BE2C (cell line): ENCODE measurements at places on chromosomes 3 and 15.

DNA sequence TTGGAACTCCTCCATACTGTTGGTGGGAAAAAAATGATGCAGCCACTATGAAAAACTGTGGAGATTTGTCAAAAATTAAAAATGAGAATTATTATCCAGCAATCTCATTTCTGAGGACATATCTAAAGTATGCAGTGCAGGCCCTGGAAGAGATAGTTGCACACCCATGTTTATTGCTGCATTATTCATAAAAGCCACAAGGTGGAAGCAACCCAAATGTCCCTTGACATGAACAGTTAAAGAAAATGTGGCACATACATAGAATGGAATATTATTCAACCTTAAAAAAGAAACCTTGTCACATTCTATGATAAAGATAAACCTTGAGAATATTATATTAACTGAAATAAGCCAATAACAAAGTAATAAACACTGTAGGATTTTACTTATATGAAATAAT lies 80.9 kb upstream of the ARHGEF26 start:
- no peak for DNase-seq

DNA sequence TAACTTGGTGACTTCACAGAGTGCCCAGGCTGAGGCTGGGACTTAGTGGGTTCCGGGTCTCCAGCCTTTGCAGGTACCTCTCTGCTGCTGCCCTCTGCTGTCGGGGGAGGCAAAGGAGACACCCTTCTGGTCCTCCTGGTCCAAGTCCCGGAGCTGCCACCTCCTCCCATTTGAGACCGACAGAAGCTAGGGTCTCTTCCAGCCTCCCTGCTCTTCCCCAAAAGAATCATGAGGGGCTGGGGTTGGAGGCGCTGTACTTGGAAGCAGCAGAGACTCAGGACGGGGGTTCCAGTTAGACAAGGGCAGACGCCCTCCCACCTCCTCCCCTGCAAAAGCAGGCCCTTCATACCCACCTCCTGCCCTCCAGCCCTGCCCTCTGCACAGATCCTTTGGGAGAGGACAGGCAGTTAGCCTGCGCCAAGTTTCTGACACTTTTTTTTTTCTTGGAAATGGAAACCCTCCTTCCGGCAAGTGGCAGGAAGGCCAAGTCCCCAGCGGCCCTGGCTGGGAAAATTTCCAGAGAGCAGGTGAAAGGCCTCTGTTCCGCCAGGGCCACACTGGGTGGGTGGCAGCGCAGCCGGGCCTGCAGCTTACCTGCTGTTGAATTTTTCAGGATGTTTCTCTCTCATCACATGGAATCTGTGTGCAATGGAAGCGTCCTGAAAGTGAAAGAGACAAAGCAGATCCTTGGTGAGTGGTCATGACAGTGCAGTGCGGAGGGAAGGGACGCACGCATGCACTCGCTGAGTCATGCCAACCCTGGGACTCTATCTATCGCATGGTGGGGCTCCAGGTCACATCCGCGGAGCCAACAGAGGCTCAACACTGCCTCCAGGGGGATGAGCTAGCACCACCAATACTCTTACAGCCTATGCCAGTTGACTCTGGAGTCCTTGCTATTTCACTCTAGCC lies 119.9 kb downstream of the DGKG start:
- DNase-seq, result peak; percentile 92

- no peak for DNase-seq
Observed at GRCh38 chr3:34247401-34247800, 449.0 kb downstream of the PDCD6IP start.

GRCh38 chr15:67783303-67783702 lies 42.0 kb upstream of the SKOR1 start:
- DNase-seq, result no peak

GRCh38 chr15:26394801-26395200 lies 378.1 kb downstream of the GABRB3 start:
- DNase-seq, result no peak

GRCh38 chr3:21357241-21357640 lies 393.8 kb downstream of the ZNF385D start:
- no peak for DNase-seq

DNA sequence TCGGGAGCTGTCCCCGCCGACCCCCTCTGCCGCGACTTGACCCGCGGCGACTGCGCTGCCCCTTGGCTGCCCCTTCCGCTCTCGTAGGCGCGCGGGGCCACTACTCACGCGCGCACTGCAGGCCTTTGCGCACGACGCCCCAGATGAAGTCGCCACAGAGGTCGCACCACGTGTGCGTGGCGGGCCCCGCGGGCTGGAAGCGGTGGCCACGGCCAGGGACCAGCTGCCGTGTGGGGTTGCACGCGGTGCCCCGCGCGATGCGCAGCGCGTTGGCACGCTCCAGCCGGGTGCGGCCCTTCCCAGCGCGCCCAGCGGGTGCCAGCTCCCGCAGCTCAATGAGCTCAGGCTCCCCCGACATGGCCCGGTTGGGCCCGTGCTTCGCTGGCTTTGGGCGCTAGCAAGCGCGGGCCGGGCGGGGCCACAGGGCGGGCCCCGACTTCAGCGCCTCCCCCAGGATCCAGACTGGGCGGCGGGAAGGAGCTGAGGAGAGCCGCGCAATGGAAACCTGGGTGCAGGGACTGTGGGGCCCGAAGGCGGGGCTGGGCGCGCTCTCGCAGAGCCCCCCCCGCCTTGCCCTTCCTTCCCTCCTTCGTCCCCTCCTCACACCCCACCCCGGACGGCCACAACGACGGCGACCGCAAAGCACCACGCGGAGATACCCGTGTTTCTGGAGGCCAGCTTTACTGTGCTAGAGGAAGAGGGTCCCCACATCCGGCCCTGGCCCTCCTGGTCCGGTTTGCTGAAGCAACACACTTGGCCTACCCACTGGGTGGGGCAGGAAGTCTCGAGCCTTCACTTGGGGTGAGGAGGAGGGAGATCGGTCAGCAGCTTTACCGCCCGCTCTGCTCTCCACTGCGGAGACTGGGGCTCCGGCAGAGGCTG lies at the start of gene RASSF1:
Gene RASSF1 (minus strand): TSS at position 389 of the 882 bp plus-strand sequence. CDS start 31 bp downstream, at position 358.
- no peak for DNase-seq

DNA sequence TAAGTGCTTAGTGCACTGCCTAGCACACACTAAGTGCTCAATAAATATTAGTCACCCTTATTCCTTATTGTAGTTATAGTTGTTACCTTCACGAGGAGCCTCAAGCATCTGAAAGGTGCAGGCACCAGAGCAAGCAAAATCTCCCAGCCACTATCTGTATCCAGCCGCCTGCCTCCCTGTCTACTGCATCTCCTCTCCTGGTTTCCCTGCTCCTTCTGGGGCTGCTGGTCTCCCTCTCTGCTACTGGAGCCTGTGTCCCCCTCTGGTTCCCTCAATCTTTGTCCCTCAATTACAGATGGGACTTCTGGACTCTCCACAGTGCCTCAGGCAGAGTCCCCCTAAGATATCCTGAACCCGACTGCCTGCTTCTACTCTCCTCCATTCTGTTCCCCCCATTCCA lies 18.8 kb downstream of the MYL3 start:
- no peak for DNase-seq

GRCh38 chr15:21261396-21261964 lies 178.8 kb downstream of the POTEB3 start:
- no peak for DNase-seq

DNA sequence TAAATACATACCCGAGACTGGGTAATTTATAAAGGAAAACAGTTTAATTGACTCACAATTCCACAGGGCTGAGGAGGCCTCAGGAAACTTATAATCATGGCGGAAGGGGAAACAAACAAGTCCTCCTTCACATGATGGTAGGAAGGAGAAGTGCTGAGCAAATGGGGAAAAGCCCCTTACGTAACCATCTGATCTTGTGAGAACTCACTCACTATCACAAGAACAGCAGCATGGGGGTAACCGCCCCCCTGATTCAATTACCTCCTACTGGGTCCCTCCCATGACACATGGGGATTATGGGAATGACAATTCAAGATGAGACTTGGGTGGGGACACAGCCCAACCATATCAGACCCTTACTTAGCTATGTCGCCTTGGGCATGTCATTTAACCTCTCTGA lies 27.7 kb downstream of the SCG3 start:
- no peak for DNase-seq

GRCh38 chr3:128337305-128337704 lies 129.4 kb downstream of the DNAJB8 start:
- no peak for DNase-seq

DNA sequence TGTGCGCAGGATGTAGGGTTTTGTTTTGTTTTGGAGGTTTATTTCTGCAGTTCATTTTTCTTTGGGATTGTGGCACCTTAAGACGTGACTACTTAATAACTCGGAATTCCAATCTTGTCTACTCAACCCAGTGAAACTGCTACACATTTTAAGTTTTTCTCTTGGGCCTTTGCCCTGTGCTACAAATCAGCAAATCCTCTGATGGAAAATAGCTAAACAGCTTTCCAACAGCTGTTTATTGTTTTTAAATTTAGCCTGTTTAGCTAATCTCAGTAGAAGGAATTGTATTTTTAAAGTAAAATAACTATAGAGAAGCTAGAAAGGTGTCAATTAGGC lies 48.4 kb downstream of the OPA1 start:
- no peak for DNase-seq

GRCh38 chr3:156793400-156793799 lies 32.8 kb upstream of the LEKR1 start:
- no peak for DNase-seq

DNA sequence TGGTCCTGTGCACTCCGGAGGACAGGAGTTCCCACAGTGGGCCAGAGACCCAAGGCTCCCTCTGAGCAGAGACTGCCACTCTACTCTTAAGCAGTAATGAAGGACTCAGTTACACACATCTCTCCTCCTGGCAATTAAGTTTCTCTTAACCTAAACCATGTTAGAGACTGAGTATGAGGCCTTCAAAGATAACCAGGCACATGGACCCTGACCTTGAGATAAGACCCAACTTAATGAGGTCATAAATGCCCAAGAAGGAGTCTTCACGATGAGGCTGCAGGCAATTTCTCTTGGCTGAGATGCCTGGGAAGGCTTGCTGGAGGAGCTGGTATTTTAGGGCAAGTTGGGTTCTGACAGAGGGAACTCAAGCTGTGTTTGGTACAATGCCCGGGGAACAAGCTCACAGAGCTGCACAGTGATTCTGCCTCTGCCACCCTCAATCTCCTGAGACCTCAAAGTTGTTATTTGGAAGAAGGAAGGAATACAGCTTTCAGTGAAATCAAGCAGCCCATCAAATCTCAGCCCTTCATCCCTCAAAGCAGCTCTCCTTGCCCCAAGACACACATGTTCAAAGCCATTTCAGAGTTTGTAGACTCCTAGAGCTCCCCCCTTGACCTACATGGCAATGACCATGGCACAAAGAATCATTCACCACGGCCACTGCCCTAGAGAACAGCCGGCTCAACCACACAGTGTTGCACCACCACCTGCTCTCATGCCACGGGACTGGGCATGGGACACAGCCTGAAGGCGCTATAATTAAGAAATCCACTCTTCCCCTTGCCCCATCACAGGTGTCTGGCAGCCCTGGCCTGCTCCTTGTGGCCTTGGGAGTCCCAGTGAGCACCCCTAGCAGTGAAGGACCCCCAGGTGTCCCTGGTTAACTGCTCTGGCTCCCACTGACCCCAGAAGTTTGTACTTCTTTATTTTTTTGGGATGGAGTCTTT lies 7.1 kb downstream of the RMDN3 start:
- DNase-seq, result no peak

DNA sequence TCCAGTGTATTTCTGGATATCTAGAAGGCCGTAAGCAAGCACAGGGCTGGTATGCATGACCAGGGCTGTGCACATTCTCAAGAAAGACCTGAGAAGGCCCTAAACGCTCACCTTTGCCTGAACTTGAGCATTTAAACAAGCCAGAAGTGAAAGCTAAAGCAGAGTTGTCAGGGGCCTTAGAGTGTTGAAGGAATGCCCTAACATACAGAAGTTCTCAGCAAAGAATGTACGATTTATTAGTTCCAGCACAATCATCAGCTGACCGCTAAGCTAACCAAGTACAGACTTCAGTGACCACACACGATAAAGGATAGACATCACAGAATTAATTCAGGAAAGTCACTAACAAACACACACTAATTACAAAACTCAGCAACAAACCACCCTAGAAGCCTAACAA lies 8.7 kb downstream of the HLTF start:
- DNase-seq, result no peak
